ENCODE measurements at places on chromosomes 5 and 9.

DNA sequence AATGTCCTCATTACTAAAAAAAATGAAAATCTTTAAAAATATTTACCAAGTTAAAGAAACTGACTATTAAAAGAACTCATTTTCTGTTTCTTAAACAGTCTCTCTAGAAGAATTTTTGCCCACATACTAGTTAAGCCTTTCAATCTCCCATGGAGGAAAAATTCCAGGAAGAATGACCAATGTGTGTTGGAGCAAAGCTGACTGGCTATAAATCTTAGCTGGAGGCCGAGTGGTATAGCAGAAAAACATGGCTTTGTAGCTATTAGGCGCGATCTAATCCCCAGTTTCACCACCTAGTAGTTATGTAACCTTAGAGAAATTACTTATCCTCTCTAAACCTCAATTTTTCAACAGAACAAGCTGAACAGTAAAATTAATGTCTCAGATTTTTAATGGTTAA, 135.5 kb upstream of the PRLR start:
- no peak for DNase-seq

DNA sequence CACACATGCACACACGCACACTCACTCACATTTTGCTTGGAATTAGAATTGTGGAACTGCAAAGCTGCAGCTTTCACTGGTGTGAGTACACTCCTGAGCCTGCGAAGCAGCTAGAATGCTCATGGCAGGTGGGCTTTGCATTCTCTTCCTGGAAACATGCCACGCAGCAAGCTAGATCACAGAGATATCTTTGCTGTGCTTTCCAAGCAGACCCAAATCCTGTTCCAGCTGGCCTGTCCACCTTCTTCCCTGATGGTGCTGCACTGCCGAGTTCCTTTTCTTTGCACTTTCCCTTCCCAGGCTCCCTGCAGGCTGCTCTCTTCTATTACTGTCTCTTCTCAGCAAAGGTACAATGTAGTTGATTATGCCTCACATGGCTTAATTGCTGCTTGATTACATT, 92.7 kb upstream of the CKMT2 start:
- no peak for DNase-seq

DNA sequence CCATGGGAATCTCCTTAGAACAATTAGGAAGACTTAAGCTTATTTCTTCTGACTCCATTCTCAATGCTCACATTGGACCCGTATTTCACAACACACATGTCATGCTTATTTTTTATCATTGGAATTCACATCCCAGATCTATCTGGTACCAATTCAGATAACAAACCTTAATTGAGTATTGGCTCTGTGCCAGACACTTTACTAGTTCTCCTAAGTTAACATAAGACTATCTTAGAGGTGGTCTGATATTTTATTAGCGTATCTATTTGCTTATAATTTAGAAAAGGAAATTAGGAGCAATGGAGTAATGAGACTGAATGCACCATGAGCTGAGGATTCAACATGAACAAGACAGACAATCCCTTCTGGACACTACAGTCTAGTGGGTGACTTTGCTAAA, 45.1 kb downstream of the FBXL7 start:
- DNase-seq, result no peak

GRCh38 chr9:108322326-108323098, 533.3 kb downstream of the ACTL7B start:
- no peak for DNase-seq

- DNase-seq, result no peak
Observed at GRCh38 chr5:110376281-110376951, 350.1 kb downstream of the TMEM232 start.

GRCh38 chr5:152641970-152642805, 237.1 kb upstream of the NMUR2 start:
- DNase-seq, result no peak

DNA sequence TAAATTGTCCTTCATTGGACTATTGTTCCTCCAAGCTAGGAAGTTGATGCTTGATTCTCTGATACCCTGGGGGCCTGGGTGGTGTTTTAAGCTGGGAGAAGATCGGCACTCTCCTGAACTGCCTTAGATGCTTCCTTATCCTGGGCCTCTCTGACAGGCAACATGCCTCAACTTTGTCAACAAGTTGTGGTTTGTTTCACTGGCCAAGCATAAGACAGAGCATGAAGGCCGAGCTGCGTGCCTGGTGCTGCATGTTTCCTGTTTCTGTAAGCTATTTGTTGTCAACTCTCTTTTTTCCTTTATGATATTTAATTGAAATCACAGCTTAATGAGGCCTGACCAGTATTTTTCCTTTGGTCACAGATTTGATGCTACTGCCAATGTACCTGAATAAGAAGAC, 187.6 kb upstream of the TNC start:
- DNase-seq, result no peak
